ELF-1 (cell line): ENCODE measurements at places on chromosomes 2 and 18.

- DNase-seq, result no peak
Observed at GRCh38 chr2:187693923-187694322, 139.7 kb upstream of the TFPI start.

- DNase-seq, result no peak
Observed at GRCh38 chr18:79568543-79569205, 110.9 kb upstream of the CTDP1 start.

DNA sequence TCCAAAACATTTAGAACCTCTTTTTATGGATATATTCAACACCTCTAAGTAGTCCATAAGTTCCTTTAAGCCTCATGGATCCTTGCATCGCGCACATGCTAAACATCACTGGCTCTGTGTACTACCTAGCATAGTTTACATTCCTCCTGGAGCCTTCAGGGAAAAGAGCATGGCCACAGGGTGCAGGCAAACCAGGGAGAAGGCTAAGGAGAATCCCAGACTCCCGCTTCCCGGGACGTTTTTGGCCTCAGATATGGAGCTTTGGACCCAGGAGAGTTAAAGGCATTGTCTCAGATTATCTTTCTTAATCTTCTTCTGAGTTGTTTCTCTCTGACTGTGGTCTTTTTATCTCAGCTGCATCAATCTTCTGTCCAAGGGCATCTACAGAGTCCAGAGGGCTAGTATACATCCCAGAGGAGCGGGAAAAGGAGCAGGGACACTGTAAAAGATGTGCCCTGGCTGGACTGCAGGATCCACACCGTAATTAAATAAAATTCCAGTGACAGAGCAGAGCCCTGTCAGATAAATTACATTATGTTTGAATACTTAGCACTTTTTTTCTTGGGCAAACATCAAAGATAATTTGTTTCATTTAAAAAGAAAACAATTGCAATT is 36.9 kb downstream of the RIT2 start:
- peak; percentile 67 for DNase-seq

DNA sequence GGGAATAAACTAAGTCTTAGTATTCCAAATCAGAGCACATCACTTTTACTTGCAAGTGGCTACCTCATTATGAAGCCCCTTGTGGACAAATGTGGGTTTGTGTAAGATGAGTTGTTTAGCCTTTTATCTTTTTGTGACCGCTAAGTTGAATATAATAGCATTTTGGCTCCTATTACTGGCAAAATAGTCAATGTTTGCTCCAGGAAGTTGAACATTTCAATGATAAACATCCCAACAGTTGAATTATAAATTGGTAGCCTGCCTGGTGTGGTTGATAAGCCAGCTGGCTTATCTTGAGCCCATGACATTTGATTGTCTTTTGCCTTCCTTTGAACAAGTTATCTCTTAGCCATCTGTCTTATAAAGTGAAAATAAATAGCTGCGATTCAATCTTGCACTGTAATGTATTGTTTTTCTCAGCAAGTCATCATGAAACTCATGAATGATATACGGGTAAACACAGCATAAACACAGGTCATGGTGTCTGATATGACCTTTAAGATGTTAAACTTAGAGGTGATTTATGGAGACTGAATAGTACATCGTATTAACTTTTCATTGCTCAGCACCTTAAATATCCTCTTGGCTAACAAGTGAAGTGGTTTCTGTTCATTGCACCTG is 338.4 kb downstream of the SOCS6 start:
- no peak for DNase-seq

GRCh38 chr18:30106356-30106755 is 936.2 kb downstream of the DSC3 start:
- DNase-seq, result no peak

DNA sequence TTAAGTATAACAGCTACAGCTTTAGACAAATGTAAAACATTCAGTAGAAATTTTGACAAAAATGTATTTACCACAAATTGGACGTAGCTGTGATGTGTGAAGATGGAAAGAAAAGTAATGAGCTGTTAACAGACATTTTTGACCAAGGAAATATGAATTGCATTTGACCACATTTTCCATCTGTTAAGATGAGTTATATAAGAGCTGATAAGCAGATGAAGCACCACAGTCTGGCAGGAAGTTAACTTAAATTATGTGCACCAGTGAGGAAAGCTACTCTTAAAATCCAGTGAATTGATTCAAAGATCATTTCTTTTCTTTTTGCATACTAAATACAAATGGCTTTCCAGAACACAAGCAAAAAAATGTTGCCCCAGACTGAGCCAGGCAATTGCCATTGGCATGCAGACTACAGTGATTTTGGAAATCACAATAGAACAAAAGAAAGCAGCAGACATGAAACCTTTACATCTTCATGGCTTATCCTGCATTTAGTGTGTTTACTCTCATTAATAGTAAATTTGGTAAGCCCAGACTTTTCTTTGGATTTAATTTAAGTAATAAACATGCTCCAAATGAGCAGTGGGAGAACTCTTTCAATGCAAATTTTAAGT is 493.7 kb downstream of the TMX3 start:
- no peak for DNase-seq

DNA sequence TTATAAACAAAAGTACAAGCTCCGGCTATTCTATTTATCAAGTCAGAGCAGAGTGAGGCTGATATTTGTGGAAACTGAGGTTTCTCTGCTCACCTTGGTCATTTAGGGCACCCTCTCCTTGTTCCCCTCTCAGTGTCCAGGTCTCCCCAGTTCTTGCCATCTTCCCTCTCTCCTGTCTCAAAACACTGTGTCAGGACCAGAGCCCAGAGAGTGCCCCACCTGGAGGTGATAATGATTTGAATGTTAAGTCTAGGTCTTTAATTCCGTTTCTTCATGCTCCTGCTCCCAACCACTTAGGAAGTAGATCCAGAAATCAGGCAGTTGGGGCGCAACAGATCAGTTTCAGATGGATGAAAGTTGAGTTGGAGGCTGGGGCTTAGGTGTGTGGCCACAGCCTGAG is 9.2 kb upstream of the ADCY3 start:
- DNase-seq, result no peak

DNA sequence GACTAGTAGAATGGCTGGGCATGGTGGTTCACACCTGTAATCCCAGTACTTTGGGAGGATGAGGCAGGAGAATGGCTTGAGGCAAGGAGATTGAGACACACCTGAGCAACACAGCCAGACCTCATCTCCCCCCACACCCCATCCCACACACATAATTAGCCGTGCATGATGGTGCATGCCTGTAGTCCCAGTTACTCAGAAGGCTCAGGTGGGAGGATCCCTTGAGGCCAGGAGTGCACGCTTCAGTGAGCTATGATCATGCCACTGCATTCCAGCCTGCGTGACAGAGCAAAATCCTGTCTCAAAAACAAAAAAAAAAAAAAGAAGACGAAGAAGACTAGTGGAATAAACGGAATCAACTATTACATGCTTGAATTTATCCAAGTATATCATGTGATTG is 150.0 kb downstream of the STK39 start:
- DNase-seq, result no peak

- no peak for DNase-seq
Observed at GRCh38 chr2:226487573-226487972, 312.0 kb downstream of the IRS1 start.

DNA sequence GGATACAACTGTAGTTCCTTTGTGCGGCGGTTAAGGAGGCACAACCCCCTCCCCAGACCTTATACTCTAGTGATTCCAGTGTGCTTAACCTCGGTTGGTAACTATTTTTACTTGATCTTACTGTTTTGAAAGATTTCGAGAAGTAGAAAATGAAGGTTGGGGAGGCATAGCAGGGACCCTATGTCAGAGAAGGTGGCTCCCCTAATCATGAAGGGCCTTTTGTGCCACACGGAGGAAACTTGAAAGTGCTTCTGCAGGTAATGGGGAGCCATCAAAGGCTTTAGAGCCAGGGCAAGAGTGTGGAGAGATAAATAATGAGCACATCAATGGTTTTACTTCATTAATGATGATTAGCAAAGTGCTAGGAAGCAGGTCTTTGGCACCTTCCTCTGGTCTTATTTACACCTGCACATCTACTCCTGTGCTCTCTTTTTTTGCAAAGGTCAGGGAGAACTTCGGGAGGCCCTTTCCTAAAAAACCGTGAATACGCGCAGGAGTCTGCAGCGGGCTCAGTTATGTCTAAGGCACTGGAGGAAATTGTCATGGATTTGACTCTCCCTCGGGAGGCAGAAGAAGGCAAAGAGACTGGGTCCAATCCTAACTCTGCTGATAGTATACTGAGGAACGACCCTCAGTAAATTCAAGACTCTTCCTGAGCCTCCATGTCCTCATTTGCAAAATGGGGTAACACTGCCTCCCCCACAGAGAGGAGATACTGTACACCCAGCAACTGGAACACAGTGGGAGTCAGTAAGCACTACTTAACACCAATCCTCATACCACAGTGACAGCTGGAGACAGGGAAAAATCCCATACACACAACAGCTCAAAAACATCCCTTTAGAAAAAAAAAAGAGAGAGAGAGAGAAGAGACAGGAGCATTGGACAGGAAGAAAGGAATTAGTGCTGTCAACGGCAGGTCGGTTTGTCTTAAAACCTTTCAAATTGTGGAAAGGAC is 81.6 kb downstream of the DDX1 start:
- DNase-seq, result no peak

GRCh38 chr2:99490623-99491461 is 1.0 kb upstream of the REV1 start:
- DNase-seq, result no peak

GRCh38 chr2:34545486-34546136 is 946.5 kb upstream of the FAM98A start:
- no peak for DNase-seq

DNA sequence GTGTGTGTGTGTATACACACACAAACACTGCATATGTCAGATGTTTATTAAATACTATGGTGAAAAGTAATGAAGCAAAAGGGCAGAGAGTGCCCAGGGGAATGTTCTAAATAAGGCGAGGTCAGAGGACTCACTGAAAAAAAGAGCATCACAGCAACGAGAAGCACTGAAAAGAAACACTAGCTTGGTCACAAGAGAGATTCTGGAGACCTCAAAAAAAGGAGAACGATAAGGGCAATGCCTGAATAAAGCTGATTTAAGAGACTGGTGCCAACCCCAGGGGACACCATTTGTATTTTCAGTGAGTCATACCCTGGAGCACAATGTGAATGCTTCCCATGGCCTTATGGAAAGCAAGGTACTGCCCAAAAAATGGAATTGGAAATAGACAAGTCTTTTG is 14.5 kb downstream of the SLC40A1 start:
- DNase-seq, result no peak

GRCh38 chr2:120769076-120769786 is 33.6 kb downstream of the GLI2 start:
- no peak for DNase-seq

- no peak for DNase-seq
Observed at GRCh38 chr2:17818235-17818815, 2.1 kb downstream of the MSGN1 start.

- DNase-seq, result peak; percentile 87
Observed at GRCh38 chr2:238895891-238896600, 48.2 kb downstream of the TWIST2 start.

DNA sequence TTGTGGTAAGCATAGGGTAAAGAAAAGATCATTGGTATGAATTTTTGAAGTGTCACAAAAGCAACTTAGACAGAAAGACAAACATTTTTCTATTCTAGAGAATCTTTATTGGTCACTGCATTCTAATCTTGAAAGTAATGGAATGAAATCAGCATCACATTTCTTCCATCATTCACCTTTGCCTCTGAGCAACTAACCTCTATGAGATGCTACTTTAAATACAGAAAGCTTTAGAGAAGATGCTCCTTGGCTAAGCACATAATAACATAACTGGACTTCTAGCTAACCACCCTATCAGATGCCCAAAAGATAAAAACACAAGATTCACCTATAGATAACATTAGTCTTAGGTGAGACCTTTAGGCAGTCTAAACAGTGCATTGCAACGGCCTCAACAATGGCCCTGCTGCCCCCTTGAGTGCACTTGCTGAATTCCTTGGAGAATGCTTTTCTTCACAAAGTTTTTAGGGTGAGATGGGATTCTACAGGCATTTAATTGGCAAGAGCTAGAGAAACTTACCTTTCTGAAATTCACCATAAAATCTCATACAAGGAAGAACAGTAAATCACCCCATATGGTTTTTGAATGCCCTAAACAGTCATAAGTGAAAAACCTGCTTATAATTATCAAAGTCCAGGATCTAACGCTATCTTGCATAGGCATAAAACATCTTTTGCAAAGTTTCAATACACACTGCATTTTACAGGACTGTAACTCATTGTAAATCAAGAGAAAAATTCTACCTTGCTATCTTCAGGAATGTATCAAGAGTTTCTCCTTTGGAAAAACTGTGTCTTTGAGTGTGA is 791.3 kb upstream of the CHAC2 start:
- DNase-seq, result peak; percentile 18

DNA sequence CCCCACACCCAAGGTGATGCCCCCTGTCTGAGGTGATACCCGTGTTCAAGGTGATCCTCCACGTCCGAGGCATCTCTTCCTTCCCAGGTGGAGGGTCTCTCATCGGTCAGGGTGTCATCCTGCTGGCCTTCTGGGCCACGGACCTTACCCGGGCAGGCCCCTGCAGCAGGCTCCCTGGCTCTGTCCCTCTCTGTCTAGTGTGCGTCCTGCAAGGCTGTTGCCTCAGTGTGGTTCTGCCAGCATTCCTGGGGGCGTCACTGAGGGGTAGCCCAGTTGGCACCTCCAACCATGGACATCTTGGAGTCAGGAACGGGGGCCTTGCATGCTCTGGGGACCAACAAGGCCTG is 5.6 kb upstream of the PER2 start:
- DNase-seq, result no peak

- DNase-seq, result peak; percentile 75
Observed at GRCh38 chr2:218292048-218293014, at the start of gene TMBIM1. Gene TMBIM1 (minus strand): TSS chr2:218292503. CDS start chr2:218282141, 10,362 bp downstream.

- DNase-seq, result peak; percentile 21
Observed at GRCh38 chr2:125185691-125186270, 1160.7 kb downstream of the CNTNAP5 start.

DNA sequence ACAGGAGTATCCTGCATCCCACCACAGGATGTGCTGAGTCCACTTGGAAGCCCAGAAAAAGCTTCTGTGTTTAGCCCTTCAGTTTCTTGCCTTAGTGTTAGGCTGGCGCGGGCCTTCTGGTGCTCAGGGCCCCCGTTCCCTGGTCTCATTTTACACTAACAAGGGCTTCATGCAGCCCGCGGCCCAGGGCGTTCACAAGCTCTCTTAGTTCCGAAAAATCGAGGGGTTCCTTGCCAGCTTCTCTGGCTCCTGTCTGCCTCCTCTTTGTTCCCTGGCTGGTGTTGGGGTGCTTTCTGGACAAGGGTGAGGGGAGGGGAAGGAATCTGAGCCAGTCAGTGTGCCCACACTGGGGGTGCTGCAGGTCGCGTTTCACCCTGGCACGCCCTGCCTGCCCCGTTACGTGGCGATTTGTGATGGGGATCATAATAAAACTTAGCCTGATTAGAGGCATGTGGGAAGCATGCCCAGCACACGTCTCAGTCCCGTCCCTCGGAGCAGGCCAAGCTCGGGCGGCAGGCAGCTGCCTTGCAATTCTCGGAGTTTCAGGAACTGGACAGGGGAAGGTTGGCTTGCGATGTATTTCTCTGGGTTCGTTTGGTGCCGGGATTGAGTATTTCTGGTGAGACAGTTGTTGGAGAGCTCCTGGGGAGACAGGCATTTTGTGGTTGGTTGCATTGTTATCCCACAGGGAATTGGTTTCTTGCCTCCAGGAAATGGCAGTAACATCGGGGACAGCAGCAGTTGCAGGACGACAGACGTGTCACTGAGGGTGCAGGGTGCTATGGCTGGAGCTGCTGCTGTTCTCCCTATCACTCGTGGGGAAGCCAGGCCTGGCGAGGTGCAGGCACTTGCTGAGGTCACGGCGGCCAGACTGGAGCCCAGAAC is 22.9 kb downstream of the SH3BP4 start:
- peak; percentile 87 for DNase-seq
